ENCODE measurements at places on chromosomes 1 and 21.

- DNase-seq = no peak
These were observed at the start of gene LHX4 for GRCh38 chr1:180229483-180230415. TSS of gene LHX4 (plus strand) at chr1:180230264. CDS start at chr1:180230530, 266 bp downstream.

GRCh38 chr1:17765444-17766411 lies 10.6 kb downstream of the ACTL8 start:
- DNase-seq = peak; percentile 93

- DNase-seq = no peak
These were observed 61.8 kb downstream of the RASAL2 start for GRCh38 chr1:178155481-178156255.

GRCh38 chr1:7097938-7098592 lies 312.8 kb downstream of the CAMTA1 start:
- no peak for DNase-seq

DNA sequence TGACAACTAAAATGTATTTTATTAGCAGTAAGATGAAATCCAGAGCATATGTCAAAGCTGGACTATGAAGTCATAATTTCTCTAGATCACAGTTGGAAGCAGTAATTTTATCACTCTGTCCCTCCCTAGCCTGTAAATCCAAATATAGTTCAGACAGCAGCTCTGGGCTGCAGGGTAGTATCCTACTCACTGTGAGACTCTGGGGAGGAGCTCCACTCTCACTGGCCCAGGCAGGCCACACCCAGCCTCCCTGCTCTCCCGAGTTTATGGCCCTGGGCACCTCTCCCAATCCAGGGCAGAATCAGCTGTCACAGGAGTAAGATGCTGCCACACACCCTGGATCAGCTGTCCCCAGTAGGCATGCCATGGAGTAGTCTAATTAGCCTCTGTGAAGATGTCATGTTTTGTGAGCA lies 131.1 kb downstream of the HLCS start:
- DNase-seq = no peak

DNA sequence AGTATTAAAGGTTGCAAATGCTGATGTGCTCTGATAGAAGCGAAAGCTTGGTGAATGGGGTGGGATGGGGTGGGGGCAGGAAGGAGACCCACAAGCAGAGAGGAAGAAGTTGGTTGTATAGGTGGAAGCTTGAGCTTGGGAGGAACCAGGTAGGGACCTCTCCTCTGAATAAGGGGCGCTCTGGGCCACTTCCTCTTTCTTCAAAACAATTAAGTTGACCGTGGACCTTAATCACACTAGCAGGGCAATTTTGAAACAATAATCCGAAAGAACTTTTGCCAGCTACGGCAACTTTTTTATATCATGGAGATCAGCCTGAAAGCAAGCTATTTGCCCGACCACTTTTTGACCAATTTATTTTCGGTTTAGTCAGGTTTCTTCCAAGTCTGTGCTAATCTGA lies 1.9 kb upstream of the DYRK1A start:
- no peak for DNase-seq

DNA sequence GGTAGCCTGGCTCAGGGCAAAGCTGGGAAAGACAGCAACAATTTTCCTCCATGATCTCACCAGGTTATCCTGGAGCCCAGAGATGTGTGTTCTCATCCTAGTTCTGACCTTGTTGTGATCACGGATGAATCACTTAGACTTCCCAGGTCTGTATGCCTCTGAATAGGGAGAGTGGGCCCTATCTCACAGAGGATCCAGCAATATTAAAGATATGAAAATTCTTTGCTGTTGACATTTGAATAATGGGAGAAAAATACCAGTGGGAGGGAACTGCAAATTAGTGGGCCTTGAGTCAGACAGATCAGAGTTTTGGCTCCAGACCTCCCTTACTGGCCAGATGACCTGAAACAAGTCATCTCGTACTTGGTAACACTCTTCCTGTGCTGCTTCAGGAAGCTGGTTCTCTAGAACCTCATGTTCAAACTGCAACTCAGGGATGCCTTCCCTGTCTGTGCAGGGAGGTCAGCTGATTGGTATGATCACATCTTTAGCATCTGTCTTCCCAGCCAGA lies 32.8 kb upstream of the RNF19B start:
- peak; percentile 93 for DNase-seq

GRCh38 chr21:45471525-45472221 lies 66.7 kb downstream of the COL18A1 start:
- no peak for DNase-seq

DNA sequence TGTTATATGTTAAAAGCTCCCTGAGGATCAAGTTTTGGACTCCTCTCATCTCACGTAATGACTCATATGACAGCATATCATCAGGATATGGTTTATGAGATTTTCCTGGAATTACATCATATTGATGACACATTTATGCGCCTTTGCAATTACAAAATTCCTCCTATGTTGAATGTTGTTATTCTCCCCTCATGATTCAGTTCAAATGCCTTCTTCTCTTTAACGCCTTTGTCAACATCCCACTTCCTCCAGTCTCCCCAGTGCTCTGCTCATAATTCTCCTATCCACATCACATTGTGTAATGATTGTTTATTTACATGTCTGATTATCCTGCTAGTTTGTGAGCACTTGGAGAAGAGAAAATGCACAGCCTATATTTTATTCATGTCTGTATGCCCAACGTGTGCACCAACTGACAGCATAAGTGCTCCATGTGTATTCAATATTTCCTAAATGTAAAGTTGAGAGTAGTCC lies 80.9 kb upstream of the BACH1 start:
- DNase-seq = peak; percentile 98

DNA sequence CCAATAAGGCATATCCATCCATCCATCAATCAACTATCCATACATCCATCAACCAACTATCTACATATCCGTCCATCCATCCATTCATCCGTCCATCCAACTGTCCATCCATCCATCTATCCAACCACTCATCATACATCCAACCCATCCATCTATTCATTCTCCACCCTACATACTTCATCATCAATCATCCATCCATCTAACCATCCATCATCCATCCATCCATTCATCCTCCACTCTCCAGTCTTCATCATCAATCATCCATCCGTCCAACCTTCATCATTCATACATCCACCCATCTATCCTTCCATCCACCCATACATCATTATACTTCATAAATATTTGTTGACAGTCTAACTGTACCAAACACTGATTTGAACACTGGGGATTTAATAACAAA lies 231.3 kb upstream of the DAB1 start:
- DNase-seq = no peak

DNA sequence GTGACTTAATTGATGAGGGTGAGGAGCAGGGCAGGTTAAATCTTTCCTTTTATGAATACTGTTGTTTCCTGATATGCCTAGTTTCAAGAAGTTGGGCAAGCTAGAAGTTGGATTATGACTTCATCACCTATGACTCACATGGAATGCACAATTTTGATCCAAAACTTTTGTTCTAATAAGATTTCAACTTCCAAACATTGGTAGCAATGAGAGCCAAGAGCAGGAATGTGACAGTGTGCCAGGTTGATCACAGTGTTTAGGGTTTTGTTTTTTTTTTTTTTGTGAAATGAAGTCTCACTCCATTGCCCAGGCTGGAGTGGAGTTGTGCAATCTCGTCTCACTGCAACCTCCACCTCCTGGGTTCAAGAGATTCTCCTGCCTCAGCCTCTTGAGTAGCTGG lies 349.4 kb downstream of the DUSP10 start:
- DNase-seq = peak; percentile 71

GRCh38 chr1:221240690-221241089 lies 361.4 kb downstream of the HLX start:
- DNase-seq = no peak

DNA sequence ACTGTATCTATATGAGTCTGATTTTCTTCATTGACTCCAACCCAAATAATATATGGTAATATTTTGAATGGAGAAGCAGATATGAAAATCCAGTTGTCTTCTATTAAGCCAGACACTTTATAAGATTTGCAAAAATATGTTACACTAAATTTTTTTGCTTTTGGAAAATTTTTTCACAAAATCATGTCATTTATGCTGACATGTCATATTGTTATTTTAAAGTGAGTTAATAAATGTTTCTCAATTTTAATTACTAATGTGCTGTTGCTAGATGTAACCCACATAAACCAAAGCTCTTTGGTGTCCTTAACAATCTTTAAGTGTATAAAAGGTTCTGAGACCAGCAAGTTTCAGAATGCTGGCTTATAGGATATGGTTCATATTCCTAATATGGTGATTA lies 142.5 kb downstream of the HS2ST1 start:
- no peak for DNase-seq

- no peak for DNase-seq
These were observed at the start of gene CFHR3 for GRCh38 chr1:196774603-196775002. TSS of gene CFHR3 (plus strand) at chr1:196774840. CDS start at chr1:196774887, 47 bp downstream.

GRCh38 chr1:86339014-86339812 lies 56.9 kb downstream of the ODF2L start:
- DNase-seq = peak; percentile 11

DNA sequence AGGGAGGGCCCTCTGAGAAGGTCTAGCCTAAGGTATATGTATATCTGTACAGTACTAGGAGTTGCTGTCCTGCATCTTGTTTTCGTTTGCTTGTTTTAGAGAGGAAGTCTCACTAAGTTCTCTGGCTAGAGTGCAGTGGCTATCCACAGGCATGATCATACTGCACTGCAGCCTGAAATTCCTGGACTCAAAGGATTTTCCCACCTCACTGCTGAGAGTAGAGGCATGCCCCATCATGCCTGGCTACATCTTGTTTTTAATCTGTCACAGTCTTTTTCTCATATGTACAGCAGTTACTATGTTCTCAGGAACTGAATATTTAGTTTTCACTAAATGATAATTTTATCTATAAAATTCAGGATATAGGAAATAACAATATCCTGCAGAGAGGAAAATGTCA lies 15.3 kb upstream of the PYHIN1 start:
- no peak for DNase-seq

- no peak for DNase-seq
These were observed 4.1 kb upstream of the GJB3 start for GRCh38 chr1:34776911-34777310.

DNA sequence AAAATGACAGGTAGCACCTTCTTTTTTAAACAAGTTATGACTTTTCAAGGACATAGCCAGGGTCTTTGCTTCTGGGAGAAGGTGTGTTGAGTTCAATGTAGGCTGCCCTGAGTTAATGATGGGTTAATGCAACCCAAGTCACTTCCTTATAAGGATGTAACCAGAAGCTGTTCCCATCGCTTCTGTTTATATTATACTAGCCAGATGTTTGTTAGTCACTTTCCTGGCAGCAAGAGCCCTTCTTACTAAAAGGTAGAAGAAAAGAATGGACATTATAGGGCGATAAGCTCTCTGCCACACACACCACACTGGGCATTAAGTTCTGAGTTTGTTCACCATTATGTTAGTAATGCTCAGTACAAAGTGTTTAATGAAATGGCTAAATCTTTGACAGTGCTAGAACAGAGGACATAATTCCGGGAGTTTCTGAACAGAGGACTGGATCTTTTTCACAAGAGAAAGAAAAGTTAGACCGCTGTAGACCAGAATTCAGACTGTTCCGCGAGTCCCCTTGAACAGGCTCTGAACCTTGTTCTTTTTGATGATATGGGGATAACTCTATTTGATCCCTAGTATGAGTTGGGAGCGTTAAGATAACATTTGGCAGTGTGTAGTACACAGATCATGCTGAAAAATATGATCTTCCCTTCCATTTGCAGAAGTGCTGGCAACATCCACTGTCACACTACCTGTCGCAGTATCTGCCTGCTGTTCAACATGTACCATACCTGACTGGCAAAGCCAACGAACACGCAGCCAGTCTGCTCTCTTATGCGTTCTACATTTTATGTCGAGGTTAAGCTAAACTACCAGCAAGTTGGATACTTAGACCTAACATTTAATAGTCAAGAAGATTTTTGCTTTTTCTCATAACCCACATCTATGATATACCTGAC lies 41.0 kb downstream of the DEGS1 start:
- DNase-seq = peak; percentile 92

DNA sequence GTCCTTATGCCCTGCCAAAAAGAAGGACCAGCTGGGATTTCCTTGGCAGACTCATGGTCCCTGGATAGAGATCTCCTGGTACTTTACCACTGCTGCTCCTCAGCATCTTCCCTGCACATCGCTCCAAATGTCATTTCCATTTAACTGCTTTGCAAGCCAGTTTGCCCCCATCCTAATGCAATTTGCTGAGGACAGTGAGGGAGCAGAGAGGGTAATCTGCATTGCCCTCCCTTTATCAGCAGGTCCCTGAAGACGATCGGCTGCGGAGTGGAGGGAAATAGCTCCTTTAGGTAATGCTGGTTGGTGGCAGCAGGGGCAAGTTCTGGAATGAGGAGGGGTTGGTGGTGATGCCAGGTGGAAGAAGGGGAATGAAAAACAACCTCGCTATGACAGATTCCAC lies 2.7 kb downstream of the PLXNA2 start:
- no peak for DNase-seq

DNA sequence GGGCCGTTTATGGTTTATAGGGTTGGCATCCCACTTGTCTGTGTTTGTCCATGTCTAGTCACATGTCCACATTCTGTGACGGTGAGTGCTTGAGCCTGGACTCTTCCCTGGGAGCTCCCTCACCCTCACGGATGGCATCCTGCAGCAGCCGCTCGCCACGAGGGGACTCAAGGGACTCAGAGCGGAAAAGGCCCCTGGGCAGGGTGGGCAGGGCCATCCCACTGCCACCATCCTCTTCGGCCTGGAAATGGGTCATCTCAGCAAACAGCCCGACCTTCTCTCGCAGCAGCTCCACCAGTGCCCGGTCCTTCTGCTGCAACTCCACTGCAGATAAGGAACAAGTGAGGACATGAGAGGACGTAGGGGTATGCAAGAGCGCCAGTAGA lies 11.1 kb downstream of the RXFP4 start:
- no peak for DNase-seq

All from iris pigment epithelial cell (primary cell).